Stimulated activated CD8-positive, alpha-beta memory T cell treated with anti-CD3 and anti-CD28 coated beads, Interleukin-4, amount 100 ng/mL, for 4 hours (primary cell): ENCODE measurements at places on chromosomes 5 and 9.

GRCh38 chr9:116442528-116442927, 244.6 kb upstream of the TRIM32 start:
- no peak for DNase-seq

DNA sequence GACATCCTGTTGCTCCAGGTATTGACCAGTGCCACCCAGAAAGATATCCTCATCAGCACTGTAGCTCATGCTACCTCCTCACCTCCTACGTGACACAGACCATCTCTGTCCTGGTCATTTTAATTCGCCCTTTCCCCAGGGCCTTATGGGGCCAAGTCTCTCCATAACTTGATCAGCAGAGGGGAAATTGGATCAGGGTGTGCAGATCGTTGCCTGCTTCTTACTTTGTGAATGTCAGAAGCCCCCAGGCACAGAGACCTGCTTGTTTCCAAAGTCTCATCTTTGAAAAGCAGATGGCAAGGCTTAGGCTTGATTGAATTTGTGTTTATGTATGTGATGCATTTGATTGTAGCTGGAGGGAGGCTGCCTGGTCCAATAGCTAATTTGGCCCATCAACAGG, 8.8 kb upstream of the DBH start:
- DNase-seq: no peak

DNA sequence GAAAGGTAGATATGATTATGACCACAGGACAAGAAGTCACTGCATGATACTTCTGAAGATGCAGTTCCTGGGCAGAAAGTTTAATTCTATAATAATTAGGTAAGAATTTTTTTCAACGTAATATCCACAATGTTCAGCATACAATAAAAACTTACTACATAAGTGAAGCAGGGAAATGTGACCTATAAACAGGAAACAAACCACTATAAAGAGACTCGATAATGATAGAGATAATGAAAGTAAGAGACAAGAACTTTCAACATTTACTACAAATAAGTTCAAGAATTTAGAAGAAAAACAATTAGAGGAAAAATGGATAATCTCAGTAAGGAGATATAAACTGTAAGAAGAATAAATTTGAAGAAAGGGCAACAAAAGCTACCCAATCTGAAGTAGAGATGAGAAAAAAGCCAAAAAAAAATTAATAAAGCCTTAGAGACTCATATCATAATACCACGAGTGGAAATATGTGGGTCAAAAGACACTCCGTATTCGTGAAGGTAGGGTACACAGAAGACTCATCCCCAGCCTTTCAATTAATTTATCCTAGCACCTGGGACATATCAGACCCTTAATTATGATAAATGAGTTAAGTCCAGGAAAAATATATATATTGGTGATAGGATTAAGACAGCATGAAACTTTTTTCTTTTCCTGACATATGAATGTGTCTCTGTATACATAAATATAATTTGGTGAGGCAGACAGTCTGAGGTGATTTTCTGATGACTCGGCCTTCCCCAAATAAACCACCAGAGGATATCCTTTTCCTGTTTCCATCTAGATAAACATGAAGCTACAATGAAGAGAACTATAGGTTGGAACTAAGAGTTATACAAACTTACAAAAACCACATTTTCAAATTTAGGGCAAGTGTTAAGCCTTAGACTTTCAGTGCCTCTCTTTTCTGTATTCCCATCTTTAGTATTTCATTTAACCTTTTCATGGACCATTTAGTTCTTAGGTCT, 120.4 kb downstream of the RAPGEF6 start:
- no peak for DNase-seq

- DNase-seq: no peak
These were observed 115.1 kb upstream of the MTAP start for GRCh38 chr9:21687351-21687750.

DNA sequence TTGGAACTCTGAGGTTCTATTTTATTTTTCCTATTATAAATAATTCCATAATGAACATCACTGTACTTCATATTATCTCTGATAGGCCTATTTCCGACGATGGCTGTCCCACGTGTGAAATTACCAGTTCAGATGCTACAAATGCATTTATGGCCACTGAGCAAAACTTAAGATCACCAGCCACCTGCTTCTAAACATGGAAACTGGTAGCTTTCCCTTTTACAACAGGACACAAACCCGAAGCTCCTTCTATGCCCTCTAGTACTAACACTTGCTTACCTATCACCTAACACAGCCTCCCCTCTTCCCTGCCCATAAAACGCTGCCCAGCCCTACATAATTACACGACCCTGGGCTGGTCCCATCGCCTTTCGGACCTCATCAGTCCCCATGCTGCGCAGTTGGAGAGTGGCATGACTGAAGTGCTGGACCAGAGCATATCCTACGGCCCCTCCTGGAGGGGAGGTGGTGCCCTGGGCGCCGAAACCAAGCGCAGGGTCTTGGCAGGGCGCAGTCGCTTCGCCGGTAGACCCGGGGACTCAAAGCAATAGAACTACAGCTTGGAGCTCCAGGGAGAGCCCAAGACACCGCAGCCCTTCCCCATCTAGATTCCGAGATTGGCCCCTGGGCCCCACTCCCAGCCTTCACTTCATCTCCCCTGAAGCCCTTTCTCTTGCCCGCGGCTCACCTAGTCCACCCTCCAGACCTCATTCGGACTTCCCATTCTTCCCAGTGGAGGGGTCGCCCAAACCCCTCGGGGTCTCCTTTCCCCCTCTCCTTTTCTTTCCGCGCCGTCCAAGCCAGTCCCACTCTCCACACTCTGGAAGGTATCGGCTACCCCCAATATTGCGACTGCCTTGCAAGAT, 1.0 kb upstream of the SAP30L start:
- no peak for DNase-seq

GRCh38 chr5:126460459-126460858, 37.2 kb downstream of the GRAMD2B start:
- no peak for DNase-seq

- DNase-seq: no peak
These were observed 123.6 kb downstream of the PALM2AKAP2 start for GRCh38 chr9:109903515-109904138.

- no peak for DNase-seq
These were observed 75.1 kb downstream of the MRPS27 start for GRCh38 chr5:72244862-72245371.

- no peak for DNase-seq
These were observed 229.9 kb upstream of the RIOK2 start for GRCh38 chr5:97412959-97413358.

DNA sequence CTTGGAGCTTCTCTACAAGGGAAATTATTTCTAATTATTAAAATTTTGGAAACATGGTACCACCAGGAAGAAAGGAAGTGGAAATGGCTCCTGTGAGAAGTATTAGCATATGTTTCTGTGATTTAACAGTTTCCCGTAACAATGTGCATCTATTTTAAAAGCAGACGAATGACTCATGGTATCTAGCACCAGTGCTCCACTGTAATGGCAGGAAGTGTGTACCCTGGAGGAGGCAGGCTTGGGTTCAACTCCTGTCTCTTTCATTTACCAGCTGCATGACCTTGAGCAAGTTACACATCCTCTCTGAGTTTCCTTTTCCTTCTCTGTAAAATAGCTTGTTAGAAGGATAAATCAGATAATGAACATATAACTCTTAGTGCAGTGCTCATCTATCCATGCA, 41.0 kb upstream of the ANGPTL2 start:
- no peak for DNase-seq

DNA sequence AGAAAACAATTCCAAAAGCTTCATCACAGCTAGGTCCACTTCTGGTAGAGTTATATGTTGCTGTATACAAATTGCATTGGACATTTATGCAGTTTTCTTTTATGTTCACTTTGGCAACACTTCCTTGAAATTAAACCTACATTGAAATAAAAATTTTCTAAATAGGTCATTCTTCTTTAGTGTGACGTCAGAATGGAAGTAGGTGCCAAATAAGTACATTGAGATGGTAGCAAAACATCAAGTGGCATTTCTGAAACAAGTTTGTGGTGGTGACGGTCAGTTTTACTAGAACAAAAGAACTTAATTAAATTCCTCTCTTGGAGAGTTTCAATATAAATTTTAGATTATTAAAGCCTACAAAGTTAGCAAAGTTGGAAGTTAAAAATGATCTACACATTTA, 895.1 kb downstream of the CDH9 start:
- no peak for DNase-seq

DNA sequence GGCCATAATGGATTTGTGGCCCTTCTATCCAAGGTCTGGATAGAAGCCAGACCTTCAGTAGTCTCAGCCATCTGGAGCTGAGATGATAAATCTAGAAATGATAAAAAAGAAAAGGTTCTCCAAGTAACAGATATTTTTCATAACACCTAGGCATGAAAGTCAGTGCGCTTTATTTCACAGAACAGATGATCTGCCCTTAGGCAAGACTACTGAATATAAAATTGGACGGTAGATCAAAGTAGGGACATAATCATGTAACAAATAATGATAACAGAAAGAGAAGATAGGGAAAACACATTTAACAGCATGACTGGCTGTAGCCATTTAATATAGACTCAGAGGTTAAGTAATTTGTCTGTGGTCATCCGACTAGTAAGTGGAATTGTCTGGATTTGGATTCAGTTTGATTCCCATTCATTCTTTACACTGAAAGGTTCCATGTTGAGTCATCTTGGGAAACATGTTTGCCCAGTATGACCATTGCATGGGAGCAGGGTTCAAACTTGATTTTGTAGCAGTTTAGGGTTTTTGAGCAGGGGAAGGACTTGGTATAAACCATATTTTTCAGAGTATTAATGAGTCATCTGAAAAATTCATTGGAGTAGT, 4.1 kb upstream of the CAVIN4 start:
- DNase-seq: no peak

GRCh38 chr5:90571147-90571773, 12.7 kb downstream of the ADGRV1 start:
- DNase-seq: no peak

DNA sequence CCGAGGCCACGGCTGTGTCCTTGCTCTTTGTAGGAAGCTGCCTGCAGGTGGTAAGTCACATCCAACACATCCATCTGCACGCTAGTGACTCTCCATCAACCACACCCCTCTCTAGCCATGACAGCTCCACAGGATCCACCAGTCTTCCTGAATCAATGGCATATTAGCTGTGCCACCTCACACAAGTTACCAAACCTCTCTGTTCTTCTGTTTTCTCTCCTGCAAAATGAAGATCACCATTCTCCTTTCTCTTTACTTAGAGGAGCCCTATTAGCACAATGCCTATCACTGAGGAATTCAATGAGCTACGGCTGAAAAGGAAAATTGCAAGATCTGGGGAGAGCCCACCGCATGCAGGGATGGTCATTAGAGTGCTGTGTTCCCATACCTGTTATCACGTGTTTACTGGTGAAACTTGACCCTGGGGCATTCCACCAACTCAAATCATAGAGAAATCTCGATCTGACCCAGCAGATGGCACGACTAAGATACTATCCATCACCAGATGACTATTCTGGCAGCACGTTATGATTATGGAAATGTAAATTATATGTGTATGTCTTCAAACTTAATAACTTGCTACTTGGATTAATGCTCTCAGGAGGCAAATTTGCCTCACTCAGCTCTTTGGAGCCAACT, 20.9 kb downstream of the WHRN start:
- DNase-seq: no peak

GRCh38 chr9:133332381-133332730, 3.6 kb downstream of the SURF6 start:
- DNase-seq: no peak

DNA sequence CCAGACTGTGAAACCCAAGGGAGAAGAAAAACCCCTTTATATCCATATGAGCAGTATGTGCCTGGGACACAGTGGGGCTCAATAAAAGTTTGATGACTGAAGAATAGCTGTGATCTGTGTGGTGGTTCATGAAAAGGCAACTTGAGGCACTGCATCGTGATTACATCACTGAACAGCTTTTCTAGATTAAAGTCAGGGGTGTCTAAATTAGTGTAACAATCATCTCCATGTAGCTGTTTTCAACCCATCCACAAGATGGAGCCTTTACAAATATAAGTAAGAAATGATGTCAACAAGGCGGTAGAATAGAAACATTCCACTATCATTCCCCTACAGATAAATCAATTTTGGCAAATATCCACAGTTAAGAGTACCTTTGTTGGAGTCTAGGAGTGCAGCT, 55.5 kb downstream of the PRRC1 start:
- no peak for DNase-seq

- no peak for DNase-seq
These were observed 3.9 kb upstream of the NFIB start for GRCh38 chr9:14317667-14318320.

DNA sequence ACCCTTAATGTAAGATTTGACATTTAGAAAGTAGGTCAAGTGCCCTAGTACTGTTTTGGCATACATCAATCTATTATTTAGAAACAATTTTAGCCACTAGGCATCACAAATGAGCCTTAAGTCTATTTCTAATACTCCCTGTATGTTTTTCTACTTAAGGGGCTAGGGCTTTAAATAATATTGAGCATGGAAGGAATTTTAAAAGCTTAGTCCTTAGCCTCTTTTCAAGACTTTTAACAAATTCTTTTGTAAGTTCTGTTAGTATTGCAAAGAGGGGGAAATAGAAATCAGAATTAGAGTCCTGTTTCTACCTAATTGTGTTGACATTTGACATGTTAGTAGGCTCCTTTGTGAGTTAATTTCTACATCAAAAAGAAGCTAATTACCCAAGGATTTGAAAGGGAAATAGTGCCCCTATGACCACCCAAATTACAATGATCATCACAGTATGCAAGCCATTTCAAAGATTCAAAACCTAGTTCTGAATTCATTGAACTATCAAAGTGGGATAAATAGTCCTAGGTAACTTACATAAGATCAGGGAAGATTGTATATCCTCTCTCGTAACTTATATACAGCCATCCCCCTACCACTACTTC, 647.8 kb upstream of the ACO1 start:
- no peak for DNase-seq

DNA sequence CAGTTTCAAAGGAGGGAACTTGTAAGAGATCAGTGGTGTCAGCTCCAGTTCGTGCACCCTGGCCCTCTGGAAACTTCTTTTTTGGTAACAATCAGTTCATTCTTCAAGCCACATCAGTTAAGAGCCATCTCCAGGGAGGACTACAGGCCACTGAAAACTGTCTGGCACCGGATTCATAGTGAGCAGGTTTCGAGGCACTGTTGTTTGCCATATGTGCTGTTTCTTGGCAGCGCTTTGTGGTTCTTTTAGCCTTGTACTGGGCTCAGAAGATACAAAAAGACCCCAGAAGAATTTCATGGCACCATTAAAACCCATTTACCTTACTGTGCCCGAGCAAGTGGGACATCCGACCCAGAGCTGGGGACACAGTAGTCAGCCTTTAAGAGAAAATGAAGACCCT, 68.5 kb downstream of the OTULIN start:
- no peak for DNase-seq

DNA sequence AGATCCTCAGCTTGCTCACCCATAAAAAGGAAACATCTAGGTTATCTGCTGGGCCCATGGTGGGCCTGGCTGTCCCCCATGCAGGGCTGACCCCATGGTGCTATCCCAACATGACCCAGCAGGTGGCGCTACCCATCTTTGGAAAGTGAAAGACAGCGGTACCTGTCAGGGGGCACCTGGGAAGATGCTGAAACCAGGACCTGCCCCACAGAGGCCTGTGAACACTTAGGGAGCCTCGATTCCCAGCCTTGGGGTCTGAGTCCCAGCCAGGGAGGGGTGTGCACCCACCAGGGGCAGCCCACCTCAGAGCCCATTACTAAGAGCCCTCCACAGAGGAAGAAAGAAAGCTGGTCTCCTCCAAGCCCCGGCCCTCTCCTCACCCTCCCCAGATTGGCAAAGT, 46.6 kb upstream of the IPPK start:
- DNase-seq: peak; percentile 55

GRCh38 chr5:56386046-56386445, 152.9 kb upstream of the ANKRD55 start:
- DNase-seq: no peak
